ENCODE measurements at places on chromosomes 1 and 21.

DNA sequence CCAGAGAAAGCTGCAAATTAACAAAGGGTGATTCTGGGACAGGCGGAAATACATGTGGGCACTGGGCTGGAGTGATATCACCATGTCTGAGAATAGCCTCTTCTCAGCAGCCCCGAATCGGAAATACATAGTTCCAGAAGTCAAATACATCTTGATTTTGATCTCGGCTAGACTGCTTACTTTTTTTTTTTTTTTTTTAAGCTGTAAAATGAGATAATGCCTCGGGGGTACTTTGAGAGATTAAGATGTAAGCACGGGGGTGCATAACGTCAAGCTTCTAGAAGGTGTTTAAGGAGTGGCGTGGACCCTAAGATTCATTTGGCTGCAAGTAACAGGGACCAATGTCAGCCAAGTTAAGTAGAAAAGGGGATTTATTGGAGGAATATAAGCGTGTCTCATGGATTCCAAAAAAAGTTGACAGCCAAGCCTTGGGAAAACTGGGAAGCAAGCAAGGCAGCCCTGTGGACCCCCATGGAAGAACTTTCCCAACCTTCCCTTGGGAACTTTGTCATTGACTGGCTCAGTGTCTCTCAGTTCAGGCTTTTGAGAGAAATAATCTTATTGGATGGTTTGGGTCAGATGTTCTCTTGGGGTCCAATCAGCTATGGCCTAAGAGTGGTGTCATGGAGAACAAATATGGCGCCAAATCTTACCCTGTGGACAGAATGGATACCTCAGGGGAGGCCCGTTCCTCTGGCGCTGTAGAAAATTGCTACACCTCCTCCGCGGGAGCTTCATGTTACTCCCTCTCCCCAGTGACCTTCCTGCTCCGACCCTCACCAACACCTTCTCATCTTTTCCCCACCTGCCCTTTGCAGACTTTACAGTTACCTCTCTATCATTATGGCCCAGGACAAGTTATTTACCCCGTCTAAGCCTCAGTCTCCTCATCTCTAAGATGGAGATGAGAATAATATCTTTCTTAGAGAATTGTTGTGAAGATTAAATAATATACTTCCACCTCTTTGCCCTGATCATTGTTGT lies 186.6 kb downstream of the KAZN start:
- no peak for DNase-seq

GRCh38 chr1:8285965-8286364 lies 31.9 kb upstream of the SLC45A1 start:
- DNase-seq = no peak

GRCh38 chr21:16194095-16194787 lies 464.5 kb downstream of the USP25 start:
- DNase-seq = no peak

- DNase-seq = no peak
These were observed 1.2 kb upstream of the TAL1 start for GRCh38 chr1:47233186-47233585.

GRCh38 chr1:169122976-169123375 lies 16.5 kb downstream of the ATP1B1 start:
- no peak for DNase-seq

All from stimulated activated CD8-positive, alpha-beta memory T cell treated with anti-CD3 and anti-CD28 coated beads, Interleukin-2, amount 100 ng/mL, for 1 hour (primary cell).